Stimulated activated CD4-positive, alpha-beta T cell treated with anti-CD3 and anti-CD28 coated beads, Interleukin-1b, Interleukin-23, amount 100 ng/mL, for 4 hours (primary cell): ENCODE measurements at places on chromosomes 6 and 20.

GRCh38 chr6:56749632-56750151 is 107.0 kb upstream of the DST start:
- no peak for DNase-seq

- no peak for DNase-seq
Observed at GRCh38 chr6:44010411-44011349, 116.6 kb downstream of the MRPL14 start.

DNA sequence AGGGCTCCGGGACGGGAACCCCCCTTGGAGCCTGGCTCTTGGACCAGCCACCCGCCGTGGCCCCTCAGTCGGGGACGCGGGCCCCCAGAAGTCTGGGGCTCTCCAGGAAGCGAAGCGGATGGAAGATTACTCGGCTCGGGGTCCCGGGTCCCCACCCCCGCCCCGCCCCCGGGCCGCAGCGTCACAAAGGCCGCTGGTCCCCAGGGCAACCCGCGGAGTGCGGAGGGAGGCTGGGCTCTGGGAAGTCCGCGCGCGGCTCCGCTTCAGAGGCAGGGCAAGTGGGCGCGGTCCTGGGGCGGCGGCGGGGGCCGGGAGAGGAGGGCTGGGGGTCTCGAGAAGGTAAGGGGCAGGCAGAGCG is at the start of gene FNDC11:
FNDC11 (plus strand) TSS at position 227 of the 358 bp plus-strand sequence. CDS start 1,505 bp downstream, outside the sequence.
- peak; percentile 51 for DNase-seq

DNA sequence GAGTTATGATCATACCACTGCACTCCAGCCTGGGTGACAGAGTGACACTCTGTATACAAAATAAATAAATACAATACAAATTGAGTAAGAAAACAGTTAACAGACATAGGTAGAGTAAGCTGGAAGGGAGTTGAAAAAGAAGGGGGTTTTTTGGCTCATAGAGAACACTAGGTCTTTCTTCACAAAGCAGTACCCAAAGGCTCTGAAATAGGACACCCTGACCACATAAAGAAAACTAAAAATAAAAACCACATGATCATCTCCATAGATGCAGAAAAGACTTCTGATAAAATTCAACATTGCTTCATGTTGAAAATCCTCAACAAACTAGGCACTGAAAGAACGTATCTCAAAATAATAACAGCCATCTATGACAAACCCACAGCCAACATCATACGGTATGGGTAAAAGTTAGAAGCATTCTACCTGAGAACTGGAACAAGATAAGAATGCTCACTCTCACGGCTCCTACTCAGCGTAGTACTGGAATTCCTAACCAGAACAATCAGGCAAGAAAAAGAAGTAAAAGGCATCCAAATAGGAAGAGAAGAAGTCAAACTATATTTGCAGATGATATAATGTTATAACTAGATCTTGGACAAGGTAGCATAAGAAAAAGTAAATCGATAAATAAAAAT is 48.6 kb downstream of the TOMM6 start:
- DNase-seq, result no peak

DNA sequence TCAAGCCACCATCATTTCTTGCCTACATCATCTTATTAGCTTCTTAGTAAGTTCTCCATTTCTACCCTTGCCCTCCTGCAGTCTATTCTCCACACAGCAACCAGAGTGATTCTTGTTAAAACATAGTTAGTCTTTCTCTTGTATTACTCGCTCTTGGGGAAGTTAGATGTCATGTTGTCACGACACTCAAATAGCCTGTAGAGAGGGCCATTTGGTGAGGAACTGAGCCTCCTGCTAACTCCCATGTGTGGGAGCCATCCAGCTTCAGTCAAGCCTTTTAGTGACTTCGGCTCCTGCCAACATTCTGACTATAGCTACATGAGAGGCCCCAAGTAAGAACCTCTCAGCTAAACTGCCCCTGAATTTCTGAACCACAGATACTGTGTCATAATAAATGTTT is 395.4 kb downstream of the CDC5L start:
- DNase-seq, result no peak

- no peak for DNase-seq
Observed at GRCh38 chr20:52817511-52817910, 154.6 kb upstream of the TSHZ2 start.

DNA sequence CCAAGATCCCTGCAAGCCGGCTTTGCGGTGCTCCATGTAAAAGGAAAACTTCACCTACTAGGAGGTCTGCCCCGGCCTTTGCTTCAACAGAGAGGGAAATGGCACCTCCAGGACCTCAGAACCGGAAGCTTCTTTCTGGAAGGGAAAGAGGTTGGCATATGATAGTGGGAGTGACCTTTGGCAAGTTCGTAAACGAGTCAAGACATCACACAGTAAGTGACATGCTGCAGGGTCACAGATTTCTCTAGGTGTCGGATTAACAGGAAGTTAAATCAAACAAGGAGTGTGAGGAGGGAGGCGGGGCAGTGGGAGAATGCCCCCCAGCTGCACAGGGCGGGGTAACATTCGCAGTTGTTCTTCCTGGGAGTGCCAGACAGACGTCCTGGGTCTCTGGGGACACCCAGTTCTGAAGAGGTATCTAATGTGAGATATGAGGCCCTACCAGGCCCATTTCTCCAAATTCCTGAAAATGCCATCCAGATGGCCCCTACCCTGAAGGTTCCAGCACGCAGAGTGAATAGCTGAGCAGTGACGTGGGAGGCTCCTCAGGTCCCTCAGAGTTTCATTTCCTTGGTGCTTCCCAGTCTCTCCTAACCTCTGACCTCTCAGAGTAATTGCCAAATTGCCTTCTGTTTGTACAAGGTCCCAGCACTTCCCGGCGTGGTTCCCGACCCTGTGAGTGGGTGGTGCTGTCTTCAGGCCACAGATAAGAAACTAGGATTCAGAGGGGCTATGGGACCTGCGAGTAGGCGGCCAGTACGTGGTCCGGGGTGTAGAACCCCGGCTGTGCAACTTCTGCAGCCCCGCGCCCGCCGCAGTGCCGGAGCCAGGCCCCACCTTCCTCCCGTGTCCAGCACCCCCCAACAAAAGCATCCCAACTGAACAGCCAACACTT is 1.9 kb downstream of the RRBP1 start:
- no peak for DNase-seq

- DNase-seq, result no peak
Observed at GRCh38 chr6:124961777-124962638, at the start of gene RNF217. TSS of gene RNF217 (plus strand) at chr6:124962437. CDS start at chr6:124962545, 108 bp downstream.
